Stimulated activated CD8-positive, alpha-beta memory T cell treated with anti-CD3 and anti-CD28 coated beads, Interleukin-12 subunit alpha, Interleukin-12 subunit beta, amount 100 ng/mL, for 4 hours (primary cell): ENCODE measurements at places on chromosomes 1 and 21.

DNA sequence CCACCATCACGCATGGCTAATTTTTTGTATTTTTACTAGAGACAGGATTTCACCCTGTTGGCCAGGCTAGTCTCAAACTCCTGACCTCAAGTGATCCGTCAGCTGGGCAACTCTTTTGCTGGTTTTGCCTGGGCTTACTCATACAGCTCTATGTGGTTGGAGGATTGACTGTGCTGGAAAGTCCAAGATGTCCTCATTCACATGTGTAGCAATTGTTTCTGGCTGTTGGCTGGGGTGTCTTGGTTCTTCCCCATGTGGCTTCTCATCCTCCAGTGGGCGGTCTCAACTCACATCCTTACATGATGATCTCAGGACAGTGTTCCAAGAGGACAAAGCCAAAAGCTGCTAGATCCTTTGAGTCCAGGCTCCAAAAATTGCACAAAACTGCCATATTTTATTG lies 53.3 kb downstream of the TEX35 start:
- DNase-seq, result no peak

GRCh38 chr1:192516776-192517297 lies 58.7 kb upstream of the RGS1 start:
- DNase-seq, result peak; percentile 19

DNA sequence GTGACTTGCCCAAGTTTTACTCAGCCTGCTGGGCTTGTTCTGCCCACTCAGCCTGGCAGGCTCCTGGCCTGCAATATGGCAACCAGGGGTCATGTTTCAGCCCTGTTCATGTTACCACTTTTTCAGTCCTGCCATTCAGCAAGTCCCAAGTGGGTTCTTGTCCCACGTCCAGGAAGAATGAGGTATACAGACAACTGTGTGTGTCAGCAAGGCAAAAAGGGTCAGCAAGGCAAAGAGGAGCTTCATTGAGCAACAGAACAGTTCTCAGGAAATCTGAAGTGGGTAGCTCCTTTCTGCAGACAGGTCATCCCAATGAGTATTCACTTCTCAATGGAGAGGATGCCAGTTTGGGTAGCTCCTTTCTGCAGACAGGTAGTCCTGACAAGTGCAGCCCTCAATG lies 1233.3 kb upstream of the B3GALT2 start:
- no peak for DNase-seq

DNA sequence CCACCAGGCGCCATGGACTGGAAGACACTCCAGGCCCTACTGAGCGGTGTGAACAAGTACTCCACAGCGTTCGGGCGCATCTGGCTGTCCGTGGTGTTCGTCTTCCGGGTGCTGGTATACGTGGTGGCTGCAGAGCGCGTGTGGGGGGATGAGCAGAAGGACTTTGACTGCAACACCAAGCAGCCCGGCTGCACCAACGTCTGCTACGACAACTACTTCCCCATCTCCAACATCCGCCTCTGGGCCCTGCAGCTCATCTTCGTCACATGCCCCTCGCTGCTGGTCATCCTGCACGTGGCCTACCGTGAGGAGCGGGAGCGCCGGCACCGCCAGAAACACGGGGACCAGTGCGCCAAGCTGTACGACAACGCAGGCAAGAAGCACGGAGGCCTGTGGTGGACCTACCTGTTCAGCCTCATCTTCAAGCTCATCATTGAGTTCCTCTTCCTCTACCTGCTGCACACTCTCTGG lies 3.8 kb downstream of the GJB3 start:
- no peak for DNase-seq

DNA sequence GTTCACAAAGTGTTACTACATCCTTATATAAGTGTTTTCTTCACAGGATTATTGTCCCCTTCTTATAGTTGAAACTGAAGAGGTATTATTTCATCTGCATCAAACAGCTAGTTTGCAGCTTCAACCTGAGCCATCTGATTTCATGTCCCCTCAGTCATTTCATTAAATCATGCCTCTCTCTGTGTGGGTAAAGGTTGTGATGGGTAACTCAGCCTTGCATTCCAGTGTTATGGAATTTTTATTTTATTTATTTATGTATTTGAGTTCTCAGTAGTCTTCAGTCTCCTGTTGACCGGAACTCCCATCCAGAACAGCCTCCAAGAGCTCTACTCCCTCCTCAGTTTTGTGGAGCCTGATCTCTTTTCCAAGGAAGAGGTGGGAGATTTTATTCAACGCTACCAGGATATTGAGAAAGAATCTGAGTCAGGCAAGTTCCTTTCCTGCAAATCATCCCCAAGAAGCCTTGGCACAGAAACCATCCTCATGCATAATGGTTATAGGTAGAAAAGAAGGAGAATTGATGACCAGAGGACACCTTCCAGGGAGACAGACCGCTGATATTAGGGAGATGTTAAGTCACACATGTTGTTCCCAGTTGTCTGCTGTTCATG lies 21.8 kb downstream of the CHD1L start:
- DNase-seq, result no peak

DNA sequence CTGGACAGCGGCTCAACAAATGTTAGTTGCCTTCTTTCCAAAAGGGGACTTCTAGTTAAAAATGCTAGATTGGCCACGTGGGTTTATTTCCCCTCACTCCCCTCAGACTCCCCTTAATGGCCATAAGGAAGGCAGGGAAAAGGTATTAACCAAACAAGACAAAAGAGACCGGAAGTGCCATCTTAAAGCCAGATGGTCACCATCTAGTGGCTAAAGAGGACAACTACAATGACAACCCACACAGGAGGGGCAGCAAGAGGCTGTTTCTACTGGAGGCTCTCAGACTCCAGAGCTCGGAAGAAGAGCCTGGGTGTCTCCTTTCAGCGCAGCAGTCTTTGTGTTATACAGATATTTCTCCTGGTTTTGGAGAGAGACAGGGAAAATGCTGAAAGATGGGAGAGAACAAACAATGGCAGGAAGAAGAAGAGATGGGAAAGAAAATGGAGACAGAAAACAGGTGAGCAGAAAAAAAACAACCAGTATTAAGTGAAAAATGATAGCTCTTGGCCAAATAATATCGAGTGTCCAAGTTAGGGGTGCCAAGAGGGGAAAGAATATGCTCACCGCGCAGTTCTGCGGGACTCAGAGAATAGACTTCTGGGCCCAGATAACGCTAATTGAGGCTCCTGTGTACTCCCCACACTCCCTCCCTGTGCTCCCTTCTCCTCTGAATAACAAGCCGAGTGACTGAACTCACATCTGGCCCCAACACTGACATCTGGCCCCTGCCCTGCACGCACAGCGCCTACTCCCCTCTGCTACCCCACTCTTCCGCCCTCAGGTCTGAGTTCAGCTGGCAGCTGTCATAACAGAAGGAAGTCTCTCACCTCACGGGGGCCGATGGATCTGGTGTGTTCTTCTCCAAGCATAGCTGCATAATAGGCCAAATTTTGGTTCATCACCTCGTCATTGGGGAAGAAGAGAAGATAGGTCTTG lies 9.6 kb downstream of the P3H1 start:
- DNase-seq, result no peak

- no peak for DNase-seq
These were observed 339.2 kb downstream of the ADGRL2 start for GRCh38 chr1:82139751-82140468.

DNA sequence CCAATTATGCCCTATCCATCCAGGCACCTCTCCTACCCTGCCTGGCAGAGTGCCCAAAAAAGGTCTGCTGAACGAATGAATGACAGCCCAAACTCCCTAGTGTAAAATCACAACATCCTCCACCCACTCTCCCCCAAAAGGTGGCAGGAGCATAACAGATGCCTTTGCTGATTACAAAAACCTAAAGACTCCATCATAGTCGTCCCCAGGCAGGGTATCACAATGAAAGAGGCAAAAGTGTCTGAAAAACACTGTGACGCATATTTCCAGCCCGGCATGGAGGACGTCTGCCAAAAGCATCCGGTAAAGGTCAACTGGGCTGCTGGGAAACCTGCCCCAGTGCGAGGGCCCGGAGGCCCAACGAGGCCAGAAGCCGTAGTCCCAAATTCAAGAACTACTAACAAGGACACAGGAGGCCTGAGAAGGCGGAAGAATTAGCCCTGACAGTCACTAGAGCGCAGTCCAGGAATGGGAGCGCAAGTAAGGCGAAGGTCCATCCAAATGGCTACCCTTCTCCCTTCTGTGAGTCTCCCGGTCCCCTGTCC lies 576 bp downstream of the SMIM12 start:
- peak; percentile 23 for DNase-seq

DNA sequence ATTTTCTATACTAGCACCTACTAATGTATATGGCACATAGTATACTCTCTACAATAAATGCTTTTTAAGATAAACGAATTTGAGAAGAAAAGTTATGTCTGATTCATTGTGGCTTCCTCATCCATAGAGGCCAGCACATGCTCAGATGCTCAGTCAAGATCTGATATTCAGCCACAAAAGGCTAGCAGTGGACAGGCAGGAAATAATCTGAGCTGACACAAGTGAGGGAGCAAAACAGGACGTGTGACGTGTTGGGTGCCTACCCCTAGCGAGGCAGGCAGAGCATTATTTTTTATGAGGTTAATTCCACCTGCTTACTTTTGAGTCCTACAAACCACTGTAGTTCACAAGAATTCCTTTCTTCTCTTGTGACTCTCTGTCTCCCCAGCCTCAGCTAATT lies 550.9 kb downstream of the SMYD3 start:
- peak; percentile 8 for DNase-seq

DNA sequence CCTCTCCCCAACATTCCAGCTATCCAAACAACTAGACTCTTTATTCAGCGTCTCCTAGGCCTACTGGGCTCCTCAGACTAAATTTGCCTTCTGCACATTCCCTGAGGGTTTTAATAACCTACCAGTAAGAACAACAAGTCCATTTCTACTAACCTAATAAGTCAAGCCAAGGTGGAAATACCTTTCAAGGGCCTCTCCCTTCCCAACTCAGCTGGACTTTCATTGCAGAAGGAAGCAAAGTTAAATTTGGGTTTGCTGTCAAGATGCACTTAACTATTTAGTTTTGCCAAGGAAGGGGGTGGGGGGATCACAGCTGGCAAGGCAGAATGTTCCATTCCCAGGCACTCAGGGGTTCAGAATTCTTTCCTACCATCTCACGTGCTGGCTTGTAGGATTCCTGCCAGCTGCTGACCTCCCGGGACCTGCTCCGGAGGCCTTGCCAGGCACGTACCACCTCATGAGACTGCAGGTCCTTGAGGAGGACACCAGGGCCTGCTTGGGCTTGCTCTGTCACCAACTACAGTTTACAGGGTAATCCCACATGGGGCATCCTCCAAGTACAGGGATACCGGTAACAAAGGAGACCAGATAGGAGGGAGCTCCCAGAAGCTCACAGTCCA lies 29.8 kb downstream of the SLC30A1 start:
- no peak for DNase-seq

- DNase-seq, result no peak
These were observed 173.6 kb downstream of the TGFBR3 start for GRCh38 chr1:91712393-91712792.

DNA sequence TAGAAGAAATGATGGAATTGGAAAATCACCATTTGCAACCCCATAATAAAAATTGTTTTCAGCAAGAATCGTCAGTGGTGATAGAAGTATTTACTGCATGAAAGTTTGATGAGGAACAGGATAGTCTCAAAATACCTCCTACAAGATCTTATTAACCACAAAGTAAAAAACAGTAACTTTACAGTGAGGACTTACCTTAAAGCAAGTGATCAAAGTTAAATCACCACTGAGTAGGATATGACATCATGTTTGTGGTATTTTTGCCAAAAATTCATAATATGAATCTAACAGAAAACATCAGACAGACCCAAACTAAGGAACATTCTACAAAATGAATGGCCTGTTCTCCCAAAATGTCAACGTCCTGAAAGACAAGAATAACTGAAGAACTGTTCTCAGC lies 19.9 kb downstream of the ALDH9A1 start:
- no peak for DNase-seq

DNA sequence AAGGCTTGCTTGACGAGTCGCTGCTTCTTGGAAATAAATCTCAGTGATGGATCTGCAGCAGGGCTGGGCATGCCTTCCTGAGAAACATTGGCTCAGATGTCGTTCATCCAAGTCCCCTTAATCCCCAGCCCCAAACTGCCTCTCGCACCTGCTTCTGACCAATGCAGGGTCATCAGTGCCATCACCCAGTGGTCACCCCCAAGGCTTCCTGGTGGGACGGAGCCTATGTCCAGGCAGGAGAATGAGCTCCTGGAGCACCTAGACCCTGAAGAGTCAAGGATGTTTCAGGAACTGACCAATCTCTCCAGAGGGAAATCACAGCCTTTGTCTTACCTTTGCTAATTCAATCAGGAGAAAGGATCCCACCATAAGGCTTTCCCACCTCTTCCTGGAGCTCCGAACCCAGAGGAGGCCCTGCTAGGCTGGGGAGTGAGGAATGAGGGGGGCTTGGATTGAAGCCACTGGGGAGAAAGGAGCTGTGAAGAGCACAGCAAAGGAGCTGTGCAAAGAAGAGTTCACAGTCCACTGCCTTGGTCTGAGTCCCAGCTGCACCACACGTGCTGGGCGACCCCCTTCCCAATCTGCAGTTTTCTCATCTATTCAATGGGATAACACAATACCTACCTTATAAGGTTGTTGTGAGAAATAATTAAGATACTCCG lies 416.1 kb downstream of the NPHP4 start:
- no peak for DNase-seq

- DNase-seq, result no peak
These were observed 320.2 kb upstream of the NFIA start for GRCh38 chr1:60762176-60762575.

DNA sequence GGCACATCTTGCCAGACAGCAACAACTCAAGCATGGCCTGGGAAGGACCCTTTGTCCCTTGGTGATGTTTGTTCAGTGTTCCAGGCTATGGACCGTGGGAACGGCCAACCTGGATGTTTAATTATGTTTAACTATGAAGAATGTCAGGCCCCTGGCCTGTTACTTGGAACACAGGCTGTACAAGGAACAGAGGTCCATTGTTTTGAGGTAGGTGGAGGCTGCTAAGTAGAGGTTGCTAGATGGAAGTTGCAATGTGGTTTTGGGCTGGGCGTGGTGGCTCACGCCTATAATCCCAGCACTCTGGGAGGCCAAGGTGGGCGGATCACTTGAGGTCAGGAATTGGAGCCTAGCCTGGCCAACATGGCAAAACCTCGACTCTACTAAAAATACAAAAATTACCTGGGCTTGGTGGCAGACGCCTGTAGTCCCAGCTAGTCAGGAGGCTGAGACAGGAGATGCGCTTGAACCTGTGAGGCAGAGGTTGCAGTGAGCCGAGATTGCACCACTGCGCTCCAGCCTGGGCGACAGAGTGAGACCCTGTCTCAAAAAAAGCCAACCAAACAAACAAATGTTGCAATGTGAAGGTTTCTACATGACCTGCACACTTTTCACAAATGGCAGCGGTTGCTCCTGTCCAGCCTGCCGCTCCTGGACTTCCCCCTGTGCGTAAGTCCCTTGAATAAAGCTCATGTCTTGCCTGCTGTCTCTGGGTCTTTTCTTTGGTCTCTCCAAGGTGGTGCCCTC lies 2.5 kb upstream of the LEFTY1 start:
- no peak for DNase-seq

DNA sequence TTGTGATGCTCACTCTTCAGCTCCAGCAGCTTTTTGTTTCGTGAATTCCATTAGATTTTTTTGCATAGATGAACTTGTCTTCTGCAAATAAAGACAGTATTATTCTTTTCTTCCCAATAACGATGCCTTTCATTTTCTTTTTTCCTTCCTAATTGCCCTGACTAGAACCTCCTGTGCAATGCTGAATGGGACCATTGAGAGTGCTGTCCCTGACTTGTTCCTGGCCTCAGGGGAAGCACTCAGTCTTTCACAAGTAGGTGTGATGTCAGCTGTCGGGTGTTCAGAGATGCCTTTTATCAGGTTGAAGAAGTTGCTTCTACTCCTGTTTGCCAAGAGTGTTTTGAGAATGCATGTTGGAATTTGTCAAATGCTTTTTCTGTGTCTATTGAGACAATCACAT lies 64.3 kb upstream of the ADARB1 start:
- DNase-seq, result no peak
